Spinal cord (tissue), 10 donors: ENCODE measurements at places on chromosomes 6 and 20. TPM values are rescaled to one million over a fixed set of nuclear protein-coding genes. Genes with fewer than 3 reads are reported as not detected.

GLP1R gene
- total RNA-seq: 2.0 TPM

- no peak for DNase-seq
- no peak overlapping the region for H3K4me3 ChIP-seq
- no peak overlapping the region for H3K27ac ChIP-seq
- no peaks in the 10 kb centered on the region for H3K36me3 ChIP-seq
These were observed 1.6 kb upstream of the ZFP64 start for GRCh38 chr20:52193133-52193532.

VSX1 gene
- total RNA-seq: 0.11 TPM

- H3K4me1 ChIP-seq: peaks cover 14% of the 10 kb centered on the region
- H3K27ac ChIP-seq: no peak overlapping the region
- DNase-seq: no peak
- H3K27me3 ChIP-seq: peaks cover 23% of the 10 kb centered on the region
- H3K4me3 ChIP-seq: peak overlapping the region; percentile 16
These were observed 141.5 kb upstream of the PDE10A start for GRCh38 chr6:165804331-165805066.

DNA sequence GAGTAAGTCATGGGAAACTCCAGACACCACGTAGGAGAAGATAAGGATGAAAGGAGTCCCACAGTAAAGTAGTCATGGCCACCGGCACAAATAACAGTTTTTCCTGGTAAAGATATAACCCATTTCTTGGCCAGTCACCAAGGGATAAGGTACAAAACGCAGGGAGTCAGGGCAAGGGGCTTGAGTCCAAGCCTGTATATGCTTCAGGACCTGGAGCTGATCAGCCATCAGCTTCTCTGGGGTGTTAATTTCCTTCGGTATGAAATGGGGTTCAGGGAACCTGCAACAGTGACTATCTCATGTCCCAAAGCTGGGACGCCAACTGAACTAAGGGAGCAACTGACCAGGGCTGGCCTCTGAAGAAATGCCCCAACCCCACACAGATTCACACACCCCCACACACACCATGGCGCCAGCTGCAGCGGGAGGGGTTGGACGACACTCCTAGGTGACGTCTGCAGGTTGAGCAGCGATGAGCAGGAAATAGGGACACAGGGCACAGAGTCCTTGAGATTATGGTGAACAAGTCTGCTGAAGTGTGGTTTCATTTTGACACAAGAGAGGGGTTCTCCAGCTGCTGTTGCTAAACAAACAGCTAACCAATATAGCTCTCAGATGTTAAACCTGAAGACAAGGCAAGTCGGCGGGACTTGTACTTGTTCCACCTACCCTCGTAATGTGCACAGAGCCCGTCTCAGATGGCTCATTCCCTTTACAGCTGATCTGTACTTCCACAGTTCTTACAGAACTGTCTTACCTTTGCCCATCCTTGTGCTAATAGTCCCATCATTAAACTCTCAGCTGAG is 7.4 kb upstream of the ADTRP start:
- no peaks in the 10 kb centered on the region for H3K27me3 ChIP-seq
- no peaks in the 10 kb centered on the region for H3K4me1 ChIP-seq
- no peak for DNase-seq
- no peak overlapping the region for H3K27ac ChIP-seq
- H3K4me3 ChIP-seq: no peak overlapping the region

GRCh38 chr6:150208611-150209352 is 65.9 kb downstream of the PPP1R14C start:
- H3K4me3 ChIP-seq: no peak overlapping the region
- H3K27ac ChIP-seq: no peak overlapping the region
- H3K36me3 ChIP-seq: no peaks in the 10 kb centered on the region

- H3K4me1 ChIP-seq: peaks cover 4% of the 10 kb centered on the region
- no peak overlapping the region for H3K4me3 ChIP-seq
- peak overlapping the region; percentile 42 for H3K27ac ChIP-seq
- no peaks in the 10 kb centered on the region for H3K36me3 ChIP-seq
These were observed 596.7 kb downstream of the EPM2A start for GRCh38 chr6:145138469-145139139.

DNA sequence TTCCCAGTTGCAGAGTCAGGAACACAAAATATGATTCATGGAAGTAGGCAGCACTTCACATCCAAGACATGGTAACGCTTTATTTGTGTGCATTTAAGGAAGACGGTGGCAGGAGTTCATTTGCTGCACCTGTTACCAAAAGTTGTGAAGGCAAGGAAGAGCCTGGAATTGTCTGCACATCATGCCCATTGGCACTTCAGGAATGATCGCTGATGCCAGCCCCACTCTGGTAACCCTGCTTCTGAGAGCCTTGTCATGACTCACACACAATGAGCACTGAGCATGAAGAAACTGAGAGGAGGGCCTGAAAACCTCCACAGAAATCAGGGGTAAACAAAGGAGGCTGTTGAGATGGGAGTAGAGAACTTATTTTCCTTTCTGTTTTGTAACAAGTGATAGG is 181.1 kb downstream of the RPS12 start:
- H3K36me3 ChIP-seq: no peaks in the 10 kb centered on the region
- H3K4me1 ChIP-seq: no peaks in the 10 kb centered on the region
- H3K27ac ChIP-seq: no peak overlapping the region
- no peak for DNase-seq

SEMG1 gene
- not detected for total RNA-seq

SLC26A8 gene
- 4.4 TPM for total RNA-seq

DNA sequence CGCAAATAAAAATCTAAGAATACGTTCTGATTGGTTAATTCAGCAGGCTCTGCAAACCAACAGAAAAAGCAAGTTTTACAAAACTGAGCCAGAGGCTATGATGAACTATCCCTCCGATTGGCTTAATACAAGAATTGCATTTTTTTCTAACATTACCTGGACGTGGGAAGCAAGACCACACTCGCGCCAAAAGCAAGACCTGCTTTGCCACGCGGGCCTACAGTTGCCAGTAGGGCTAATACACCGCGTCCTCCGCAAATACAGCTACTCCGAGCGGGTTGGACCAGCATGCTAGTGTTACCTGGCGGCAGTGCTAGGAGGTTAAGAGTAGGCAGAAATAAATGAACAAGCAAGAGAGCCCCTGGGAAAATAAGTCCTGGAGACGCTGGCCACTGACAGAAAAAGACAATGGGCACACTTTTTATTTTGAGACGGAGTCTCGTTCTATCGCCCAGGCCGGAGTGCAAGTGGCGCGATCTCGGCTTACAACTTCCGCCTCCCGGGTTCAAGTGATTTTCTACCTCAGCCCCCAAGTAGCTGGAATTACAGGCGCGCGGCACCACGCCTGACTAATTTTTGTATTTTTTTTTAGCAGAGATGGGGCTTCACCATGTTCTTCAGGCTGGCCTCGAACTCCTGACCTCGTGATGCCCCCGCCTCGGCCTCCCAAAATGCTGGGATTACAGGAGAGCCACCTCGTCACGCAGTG is 131.9 kb upstream of the BTN3A2 start:
- no peaks in the 10 kb centered on the region for H3K27me3 ChIP-seq
- peak overlapping the region; percentile 93 for H3K27ac ChIP-seq
- H3K4me1 ChIP-seq: peaks cover 19% of the 10 kb centered on the region
- no peaks in the 10 kb centered on the region for H3K36me3 ChIP-seq
- DNase-seq: no peak

ECT2L gene
- total RNA-seq: 0.99 TPM

C6orf132 gene
- total RNA-seq: 0.28 TPM

CLPSL1 gene
- not detected for total RNA-seq

GRCh38 chr20:33477386-33478234 is 12.3 kb upstream of the CBFA2T2 start:
- H3K27me3 ChIP-seq: no peaks in the 10 kb centered on the region
- no peaks in the 10 kb centered on the region for H3K36me3 ChIP-seq
- no peak overlapping the region for H3K4me3 ChIP-seq
